ENCODE measurements at places on chromosomes 16 and 17. TPM values are rescaled to one million over a fixed set of nuclear protein-coding genes. Genes with fewer than 3 reads are reported as not detected.

The C16orf92 gene
- not detected for total RNA-seq

The DNAH9 gene
- 0.22 TPM for total RNA-seq

The CHST6 gene
- total RNA-seq: 20.8 TPM

The EPX gene
- total RNA-seq: not detected

The CDIP1 gene
- 49.7 TPM for total RNA-seq

The HOXB4 gene
- total RNA-seq: not detected

The OGFOD3 gene
- total RNA-seq: 27.8 TPM

The AXIN2 gene
- total RNA-seq: 35.6 TPM

The SLFN14 gene
- not detected for total RNA-seq

The CNGB1 gene
- total RNA-seq: not detected

DNA sequence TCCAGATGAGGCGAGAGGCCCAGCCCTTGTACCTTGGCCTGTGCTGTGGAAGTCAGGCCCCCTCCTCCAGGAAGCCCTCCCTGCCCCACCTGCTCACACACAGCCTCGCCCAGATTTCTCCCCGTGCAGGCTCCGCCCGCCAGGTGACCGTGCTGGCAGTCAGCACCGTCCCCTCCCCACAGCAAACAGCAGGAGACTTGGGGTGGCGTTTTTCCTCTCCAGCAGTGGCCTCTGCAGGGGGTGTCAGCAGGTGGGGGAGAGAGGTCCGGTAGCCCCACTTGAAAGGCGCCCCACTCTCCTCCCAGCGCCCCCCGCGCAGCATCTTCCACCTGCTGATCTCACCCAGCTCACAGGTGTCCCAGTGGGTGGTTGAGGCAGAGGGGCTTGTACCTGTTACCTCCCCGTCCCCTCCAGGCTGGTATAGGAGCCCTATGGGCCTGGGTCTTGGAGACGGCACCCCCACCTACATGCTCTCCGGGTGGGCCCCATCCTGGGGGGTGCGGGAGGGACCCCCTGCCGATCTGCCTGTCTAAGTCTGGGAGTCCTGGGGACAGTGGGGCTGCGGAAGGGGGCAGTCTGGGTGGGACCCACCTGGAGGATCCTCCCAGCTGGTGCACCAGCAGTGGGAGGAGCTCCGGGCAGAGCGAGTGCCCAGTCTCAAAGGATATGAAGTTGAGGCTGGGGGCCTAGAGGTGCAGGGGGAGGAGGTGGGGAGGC lies 4.2 kb upstream of the C1QTNF8 start:
- DNase-seq: no peak

DNA sequence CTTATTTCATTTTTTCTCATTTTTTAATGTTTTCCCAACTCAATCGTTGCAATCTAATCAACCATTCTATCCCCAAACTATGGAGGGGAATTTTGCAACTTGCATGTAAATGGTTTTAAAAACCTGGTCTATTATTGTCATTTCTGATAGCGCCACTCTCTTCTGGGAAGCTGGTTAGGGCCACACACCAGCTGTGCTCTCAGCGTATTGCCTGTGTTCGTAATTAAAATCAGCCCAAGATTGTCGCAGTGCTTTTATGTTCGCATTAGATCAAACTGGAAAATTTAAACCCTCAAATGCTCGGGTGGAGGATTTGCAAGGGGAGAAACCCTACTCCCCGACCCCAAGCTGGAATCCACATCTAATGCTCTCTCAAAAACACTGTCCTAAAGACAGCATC lies 123.5 kb upstream of the CACNG5 start:
- no peak for DNase-seq

DNA sequence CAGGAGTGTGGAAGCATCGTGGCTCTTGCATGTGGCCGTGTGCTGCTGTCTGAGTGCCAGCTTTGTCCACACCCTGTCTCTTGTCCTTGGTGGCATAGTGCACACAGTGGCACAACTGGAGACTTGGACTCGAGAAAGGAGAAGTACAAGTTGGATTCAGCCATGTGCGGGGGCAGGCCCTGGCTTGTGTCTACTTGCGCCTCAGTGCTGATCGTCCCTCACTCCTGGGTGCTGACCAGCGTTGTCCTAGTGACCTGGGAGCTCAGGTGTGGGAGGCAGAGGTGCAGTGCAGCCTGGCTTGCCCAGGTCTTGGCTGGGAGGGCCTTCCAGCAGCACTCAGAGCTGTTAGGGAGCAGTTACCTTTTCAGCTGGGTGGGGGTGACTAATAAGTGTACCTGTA lies 20.6 kb downstream of the MPRIP start:
- peak; percentile 38 for DNase-seq

GRCh38 chr16:50011707-50012106 lies 13.3 kb upstream of the CNEP1R1 start:
- DNase-seq: no peak

DNA sequence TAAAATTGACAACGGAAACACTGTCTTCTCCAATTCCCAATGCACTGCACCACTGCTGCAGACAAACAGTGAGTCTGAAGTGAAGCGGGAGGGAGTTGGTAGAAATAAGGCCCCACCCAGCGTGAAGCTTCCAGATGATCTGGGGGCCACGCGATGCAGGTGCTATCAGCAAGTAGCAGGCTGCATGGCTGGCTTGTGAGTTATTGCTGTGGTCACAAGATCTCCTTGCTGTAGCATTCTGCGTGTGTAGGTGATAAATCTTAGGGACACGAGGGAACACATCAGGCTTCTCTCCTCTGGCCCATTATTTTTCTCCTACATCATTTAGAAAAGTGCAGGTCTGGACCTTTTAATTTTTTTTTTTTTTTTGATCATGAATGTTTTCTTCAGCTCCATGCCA lies 407.6 kb downstream of the TMEM114 start:
- DNase-seq: no peak

DNA sequence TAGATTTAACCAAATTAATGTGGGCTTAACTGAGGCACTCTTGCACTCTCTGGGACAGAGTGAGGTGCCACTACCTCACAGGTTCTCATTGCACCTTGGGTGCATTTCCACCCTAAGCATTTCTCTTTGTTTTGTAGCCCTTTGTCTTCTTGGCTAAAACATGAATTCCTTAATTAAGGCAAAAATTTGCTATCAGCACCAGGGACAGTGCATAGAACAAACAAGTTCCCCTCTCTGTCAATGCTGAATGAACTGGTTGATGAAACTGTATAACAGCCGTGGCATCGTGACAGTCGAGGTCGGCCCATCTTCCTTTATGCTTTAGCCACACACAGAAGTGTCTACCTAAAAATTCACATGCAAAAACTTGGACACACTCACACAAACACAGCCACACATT lies 74.8 kb downstream of the HS3ST2 start:
- no peak for DNase-seq

- peak; percentile 34 for DNase-seq
Measured at GRCh38 chr16:63129411-63130125, 1093.3 kb upstream of the CDH8 start.

- DNase-seq: no peak
Measured at GRCh38 chr16:1870365-1871082, 1.4 kb downstream of the MEIOB start.

DNA sequence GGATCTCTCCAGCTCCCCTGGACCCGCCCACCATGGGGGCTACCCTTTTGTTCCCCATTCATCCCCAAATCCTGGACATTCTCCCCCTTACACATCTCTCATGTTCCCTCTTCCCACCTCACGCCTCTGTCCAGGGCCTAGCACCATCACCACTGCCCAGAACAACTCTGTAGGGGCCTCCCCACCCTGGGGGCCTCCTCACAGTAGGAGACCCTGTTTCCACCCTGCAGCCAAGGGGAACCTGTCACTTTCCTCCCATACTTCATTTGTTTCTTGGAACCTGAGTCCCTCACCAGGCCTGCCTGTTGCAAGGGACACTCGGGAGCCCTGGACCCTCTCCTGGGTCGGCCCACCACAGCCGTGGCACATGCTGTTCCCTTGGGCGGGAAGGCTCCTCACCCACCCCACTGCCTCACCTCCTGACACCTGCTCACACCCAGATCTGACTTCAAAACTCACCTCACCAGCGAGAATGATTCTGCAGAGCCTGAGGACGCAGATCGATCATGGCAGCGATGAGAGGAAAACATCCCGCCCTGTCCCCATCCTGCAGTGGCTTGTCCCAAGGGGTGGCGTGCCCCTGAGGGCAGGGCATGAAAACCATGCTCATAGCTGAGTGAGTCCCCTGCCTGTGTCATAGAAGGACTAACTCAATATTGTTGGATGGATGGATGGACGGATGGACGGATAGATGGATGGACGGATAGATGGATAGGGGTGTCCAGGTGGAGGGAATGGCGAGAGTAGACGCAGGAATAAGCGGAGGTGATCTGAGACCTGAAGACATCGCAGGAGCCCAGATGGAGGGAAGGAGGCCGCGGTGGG lies 6.8 kb upstream of the RASD1 start:
- DNase-seq: no peak

GRCh38 chr17:30599428-30600059 lies 122.3 kb downstream of the GOSR1 start:
- DNase-seq: no peak

DNA sequence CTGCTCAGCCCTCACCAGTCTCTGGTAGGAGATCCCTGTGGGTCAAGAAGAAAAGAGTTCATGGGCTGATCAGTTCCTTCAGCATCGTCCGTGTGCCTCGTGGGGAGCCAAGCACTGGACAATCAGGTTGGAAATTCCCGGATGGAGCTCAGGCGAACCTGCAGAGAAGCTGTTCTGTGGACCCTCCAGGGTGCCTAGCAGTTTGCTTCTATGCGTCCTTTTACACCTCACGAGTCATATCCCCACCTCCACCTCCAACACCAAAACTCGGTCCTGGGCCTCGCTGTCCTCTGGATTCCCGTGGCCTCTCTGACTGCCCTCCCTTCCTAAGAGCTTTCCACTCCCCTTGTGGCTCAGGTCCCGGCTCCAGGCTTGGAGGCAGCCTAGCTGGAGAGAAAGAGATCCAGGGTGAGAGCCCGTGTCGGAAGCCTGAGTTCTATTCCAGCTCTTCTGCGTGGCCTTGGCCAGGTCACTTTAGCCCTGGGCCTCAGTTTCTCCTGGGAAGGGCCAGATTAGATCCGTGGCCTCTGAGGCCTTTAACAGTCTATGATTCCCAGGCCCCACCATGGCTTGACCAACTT lies 26.2 kb upstream of the PIK3R6 start:
- peak; percentile 31 for DNase-seq

GRCh38 chr16:68078701-68079375 lies 6.3 kb upstream of the NFATC3 start:
- DNase-seq: no peak

DNA sequence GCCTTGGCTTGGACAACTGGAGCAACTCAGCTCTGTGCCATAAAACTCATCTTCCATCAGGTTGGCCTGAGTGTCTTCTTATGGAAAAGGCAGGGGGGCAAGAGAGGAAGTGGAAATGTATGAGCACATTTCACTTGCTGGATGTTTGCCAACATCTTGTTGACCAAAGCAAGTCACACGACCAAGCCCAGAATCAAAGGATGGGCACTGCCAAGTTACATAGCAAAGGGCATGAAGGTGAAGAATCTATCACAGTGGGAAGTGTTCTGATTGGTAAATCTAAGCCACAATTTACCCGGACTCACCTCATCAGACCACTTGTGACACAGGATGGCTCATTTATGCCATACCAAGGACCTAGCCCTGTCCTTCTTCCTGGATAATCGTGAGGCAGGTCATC lies 310.5 kb upstream of the IRX5 start:
- no peak for DNase-seq

DNA sequence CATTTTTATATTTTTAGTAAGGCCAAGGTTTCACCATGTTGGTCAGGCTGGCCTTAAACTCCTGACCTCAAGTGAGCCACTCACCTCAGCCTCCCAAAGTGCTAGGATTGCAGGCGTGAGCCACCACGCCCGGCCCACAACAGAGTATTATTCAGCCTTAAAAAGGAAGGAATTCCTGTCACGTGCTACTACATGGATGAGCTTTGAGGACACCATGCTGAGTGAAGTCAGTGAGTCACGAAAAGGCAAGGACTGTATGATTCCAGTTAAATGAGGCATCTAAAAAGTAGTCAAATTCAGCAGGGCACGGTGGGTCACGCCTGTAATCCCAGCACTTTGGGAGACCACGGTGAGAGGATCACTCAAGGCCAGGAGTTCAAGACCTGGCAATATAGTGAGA lies 9.7 kb downstream of the CSF3 start:
- DNase-seq: no peak

- no peak for DNase-seq
Measured at GRCh38 chr17:76492123-76492988, 8.9 kb downstream of the RHBDF2 start.

- DNase-seq: no peak
Measured at GRCh38 chr16:81850197-81850944, 71.3 kb downstream of the PLCG2 start.

DNA sequence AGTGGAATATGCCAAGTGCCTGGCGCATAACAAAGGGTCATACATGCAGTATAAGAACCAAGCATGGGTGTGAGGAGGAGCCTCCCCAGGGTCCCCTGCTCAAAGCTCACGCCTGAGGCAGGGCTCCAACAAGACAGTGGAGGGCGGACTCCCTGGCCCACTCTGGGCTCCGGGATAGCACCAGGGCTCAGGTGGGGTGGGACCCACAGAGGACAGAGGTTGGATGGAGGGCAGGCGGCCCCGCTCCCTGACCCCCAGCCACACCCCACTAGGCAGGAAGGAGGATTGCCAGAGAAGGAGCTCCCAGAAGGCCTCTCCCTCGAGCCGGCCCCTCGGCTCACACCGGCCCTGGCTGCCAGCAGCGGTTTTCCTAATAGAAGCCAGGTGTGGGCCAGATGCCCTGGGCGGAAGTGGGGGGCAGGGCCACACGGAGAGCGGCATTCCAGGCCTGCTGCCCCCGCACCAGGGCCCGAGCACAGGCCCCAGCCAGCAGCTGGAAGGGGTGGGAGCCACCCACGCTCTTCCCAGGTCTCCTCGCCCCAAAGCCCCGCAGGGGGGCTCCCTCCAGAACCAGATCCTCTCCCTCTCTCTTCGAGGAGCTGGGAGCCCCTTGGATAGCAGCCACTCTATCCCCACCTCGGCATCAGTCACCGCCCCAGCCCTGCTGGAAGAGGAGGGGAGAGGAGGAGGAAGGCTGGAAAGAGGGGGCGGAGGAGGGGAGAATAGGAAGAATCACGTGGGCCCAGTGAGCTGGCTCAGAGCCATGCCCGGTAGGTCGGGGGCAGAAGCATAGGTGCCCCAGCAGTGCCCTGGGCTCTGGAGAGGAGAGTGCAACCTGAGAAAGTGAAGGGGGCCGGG lies 21.0 kb downstream of the VASN start:
- DNase-seq: peak; percentile 94

GRCh38 chr16:48385253-48386150 lies at the start of gene SIAH1:
Gene SIAH1, minus strand, starts transcription at chr16:48385413. Its CDS starts 22,985 bp downstream, at chr16:48362428.
- DNase-seq: peak; percentile 89

DNA sequence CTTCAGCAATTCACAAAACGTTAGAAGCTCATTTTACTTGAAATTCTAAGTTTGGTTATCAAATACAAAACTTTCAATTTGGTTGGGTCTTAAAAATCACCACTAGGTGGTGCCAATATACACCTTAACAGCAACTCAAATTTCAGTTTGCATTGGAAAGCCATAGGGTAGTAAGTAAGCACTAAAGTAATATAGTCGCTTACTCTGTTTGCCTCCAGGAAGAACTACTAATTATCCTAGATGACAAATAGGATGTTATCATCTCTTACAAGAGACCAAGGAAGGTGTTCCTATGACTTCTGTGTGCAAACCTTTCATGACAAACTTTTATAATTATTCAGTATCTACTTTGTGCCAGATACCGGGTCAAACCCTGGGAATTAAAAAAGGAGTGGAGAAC lies 93.3 kb downstream of the MYO1D start:
- no peak for DNase-seq
